ENCODE measurements at places on chromosomes 2 and 18.

DNA sequence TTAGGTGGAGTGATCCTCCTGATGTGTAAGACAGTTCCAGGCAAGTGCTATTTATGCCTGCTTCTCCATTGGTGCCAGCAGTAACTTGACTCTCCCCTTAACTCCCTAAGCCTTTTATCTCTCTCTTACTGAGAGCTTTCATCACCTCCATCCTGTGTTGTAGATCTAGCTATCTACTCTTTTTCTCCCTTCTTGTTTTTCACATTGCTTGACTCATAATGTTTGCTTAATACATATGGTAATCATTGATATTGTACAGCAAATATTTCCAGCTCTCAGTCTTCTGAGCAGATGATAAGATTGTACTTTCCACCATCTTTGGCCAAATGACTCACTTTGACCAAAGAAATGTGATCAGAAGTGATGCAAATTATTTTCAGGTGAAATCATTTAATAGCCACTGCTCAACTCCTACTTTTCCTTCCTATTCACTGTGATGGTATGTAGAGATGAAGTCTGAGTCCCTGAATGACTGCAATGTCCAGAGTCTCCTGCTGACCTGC is 165.0 kb downstream of the PLCL1 start:
- DNase-seq = no peak

DNA sequence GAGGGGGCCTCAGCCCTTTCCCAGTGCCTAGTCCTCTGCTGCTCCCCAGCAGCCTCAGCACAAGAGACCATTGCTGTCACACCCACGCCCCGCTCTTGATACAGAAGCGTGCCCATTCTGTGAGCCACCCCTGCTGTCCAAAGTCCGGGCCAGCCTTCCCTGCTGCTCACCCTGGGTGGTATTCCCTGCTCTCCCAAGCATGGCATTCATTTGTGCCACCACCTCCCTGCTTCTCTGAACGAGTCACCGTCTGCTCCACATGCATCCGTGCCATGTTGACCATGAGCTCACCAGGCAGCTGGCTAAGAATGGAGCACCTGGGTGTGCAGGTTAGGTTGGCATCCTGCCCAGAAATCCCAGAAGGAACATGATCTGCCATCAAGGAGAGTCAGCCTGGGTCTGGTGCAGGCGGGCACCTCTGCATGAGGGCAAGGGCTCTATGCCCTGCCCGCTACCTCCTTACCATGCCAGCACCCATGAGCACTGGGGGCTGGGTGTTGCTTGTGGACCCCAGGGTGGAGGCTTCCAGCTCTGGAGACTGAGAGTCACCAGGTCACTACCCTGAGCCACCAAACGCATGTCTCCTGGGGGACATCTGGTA is 63.0 kb downstream of the TWIST2 start:
- DNase-seq = no peak

GRCh38 chr18:44582456-44582855 is 98.2 kb upstream of the SETBP1 start:
- DNase-seq = no peak

- DNase-seq = peak; percentile 34
These were observed 27.2 kb upstream of the LANCL1 start for GRCh38 chr2:210503725-210504191.

GRCh38 chr2:209351636-209352035 is 72.2 kb upstream of the MAP2 start:
- no peak for DNase-seq

DNA sequence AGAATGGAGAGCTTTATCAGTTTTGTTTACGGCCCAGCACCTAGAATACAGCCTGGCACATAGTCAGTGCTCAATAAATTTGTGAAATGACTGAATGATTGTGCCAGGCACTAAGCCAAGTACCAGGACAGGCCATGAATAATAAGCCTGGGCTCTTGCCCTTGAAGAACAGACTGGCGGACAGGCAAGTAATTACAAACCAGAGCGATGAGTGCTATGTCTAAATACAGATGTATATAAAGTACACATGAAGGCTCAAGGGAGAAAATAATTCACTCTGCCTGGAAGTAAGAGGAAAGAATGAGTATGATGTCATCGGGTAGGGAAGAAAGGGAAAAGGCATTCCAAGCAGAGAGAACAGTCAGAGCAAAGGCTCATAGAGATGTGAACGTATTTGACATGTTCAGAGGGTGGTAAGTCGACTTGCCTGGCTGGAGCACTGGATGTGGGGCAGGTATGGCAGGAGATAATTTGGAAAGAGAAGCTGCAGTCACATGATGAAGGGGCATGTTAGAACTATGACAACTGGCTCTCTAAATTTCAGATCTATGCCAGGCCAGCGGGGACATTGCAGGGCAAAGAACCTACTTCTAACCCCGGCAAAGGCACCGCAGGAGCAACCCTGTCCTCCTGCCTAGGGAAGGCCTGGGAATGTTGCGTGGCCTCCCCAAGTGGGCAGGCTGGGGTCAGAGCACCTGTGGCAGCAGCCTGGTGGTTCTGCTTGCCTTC is 119.1 kb upstream of the STPG4 start:
- DNase-seq = no peak

GRCh38 chr2:19711470-19712372 is 190.1 kb downstream of the TTC32 start:
- peak; percentile 74 for DNase-seq

DNA sequence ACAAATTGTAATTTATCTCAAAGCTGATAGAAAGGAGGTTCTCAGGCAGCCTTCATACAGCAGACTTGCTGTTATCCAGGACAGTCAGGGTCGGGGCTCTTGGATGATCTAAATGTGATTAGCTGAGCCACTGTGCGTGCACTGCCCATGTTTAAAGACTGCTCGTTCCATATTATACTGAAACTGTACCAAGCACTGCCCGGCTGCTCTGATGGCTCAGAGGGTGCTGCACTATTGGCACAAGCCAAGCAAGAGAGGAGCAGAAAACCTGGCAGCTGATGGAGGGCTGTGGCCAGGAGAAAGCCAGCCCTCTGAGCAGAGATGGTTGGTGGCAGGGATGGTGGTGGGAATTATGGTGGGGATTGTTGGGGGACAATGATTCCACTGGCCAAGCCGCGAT is 63.4 kb downstream of the COL6A3 start:
- no peak for DNase-seq

GRCh38 chr18:5543773-5544389 is at the start of gene EPB41L3:
TSS of gene EPB41L3 (minus strand) at chr18:5543997. CDS start at chr18:5489183, 54,814 bp downstream.
- peak; percentile 55 for DNase-seq

GRCh38 chr2:217440000-217440399 is 562.8 kb downstream of the TNS1 start:
- DNase-seq = no peak

DNA sequence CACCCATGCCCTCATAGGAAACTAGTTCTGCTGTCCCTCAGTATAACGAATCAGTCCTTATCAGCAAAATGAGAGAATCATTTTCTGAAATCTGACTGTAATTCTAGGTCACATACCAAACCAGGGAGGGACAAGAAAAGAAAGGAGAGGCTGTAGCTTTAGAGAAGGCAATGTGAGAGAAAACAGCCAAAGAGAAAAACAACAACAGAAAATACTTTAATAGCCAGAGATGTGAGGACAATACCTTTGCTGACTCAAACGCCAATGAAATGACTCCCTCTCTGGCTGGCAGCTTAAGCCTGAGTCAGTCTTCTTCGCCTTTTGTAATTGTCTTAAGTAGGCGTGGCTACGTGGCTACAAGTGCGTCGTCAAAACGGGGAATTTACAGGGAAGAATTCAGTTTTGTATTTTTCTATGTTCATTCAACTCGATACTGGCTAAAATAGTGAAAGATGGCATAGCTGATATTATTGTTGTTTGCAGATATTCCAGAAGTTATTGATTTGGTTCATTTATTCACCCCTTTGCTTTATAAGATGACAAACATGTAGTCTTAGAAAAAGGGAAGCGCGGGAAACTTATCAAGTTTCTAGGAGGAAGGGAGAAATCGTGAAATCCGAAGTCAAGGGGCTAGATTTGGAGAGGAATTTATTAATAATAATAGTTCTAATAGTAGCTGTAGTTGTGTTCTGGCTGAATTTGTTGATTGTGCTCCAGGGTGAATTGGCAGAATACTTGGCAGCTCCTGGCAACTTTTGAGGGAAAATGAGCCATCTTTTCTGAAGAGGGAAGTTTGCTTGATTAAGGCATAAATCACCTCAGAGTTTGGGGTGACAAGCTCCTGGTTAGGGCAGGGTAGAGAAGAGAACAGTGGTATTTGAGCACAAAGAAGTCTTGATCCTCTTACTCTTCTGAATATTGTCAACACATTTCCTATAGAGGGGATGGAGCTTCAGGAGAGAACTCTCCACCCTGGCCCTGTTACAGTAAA is at the start of gene IL1A:
Gene IL1A (minus strand): TSS at position 295 of the 991 bp plus-strand sequence. CDS start 723 bp downstream, outside the sequence.
- peak; percentile 86 for DNase-seq

DNA sequence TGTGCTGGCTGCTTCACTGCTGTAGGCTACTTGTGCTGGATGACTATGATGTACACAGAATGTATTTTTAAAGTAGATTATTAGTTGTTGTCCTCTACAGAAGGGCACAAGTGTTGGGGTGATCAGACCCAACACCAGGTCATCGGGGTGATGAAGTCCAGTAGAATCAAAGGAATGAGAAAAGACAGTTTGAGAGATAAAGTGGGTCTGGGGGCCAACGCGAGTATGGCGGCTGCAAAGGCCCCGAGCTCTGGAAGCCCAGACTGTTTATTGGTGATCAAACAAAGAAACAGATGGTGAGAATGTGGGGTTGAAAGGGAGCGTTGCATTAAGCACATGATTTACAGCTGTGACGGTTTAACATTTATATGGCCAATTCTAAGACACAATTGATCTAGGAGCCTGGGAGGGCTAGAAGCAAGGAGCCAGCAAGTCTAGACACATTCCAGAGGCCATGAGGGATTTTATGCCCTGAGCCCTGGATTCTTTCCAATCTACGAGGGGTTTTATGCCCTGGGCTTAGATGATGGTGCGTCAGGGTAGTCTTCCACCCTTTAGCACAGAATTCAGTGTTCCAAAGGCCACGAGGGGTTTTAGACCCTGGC is 153.5 kb downstream of the AGPS start:
- no peak for DNase-seq

GRCh38 chr2:234686088-234686890 is 189.4 kb upstream of the ARL4C start:
- DNase-seq = peak; percentile 85

GRCh38 chr18:3262234-3263131 is 550 bp downstream of the MYL12B start:
- DNase-seq = no peak

DNA sequence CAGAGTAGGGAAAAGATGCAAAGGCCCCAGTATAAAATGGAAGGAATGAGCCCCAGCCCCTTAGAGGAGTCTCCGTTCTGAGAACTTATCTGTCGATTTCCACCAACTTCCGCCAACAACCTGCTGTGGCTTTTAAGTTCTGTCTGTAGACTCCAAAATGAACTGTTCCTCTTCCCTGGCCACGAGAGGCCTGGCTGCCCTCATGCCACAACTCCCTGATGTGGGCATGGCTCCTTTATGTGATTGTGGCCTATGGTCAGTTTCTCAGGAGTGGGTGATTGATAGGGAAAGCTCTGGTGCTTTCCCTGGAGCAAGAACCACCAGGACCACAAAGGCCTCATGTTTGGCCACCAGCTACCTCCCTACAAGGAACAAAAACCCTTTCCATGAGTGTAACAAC is 18.8 kb upstream of the CD207 start:
- DNase-seq = no peak

DNA sequence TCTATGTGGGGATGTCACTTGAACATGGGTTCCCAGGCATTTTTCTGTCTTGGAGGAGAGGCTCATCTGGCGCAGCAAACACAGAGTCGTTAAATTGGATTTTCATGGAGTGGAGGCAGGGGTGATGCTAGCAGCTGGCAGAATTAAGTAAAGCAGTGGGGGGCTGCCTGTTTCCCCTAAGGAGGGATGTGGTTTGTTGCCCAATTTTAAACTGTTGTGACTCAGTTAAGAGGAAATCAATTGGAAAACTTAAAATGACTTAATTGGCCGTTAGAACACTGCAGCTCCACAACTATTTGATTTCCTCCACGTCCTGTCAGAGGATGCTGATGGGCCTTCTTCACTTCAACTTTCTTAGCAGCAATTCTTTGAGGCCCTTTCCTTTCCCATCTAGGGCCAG is 354.1 kb upstream of the ATP5MC3 start:
- DNase-seq = no peak

DNA sequence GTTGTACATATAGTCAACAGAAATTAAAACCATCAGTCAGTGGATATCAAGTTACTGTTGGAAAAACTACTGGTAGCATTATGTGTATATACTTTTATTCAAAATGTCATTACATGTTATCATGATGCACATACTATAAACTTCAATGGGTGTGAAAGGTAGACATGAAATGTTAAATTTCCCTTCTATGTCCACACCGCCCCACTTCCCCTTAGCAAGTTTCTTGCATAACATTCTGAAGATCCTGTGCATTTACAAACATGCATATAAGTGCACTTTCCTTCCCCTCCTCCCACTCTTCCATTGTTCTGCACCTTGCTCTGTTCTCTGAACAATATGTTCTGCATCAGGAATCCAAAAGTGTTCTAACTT is 16.6 kb upstream of the HK2 start:
- no peak for DNase-seq

- DNase-seq = no peak
These were observed 37.1 kb downstream of the RAMP1 start for GRCh38 chr2:237896507-237896892.

DNA sequence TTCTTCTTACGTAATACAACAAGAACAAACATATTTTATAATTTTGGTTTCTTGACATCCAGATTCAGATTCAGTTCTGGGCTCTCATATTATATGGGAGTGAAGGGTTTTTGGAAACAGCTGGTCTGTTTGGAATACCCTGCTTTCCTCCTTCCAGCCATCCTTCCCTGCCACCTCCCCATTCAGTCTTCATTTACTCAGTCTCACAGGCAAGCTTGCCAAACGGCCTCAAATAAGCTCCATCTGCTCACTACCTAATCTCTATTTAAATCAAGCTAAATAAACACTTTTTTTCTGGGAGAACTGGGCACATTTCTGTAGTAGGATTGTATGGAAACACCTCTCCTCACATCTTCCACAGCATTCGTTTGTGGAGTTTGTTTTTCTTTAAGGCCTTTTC is 147.5 kb downstream of the RND3 start:
- no peak for DNase-seq

- DNase-seq = no peak
These were observed 12.4 kb upstream of the IL1R1 start for GRCh38 chr2:102129951-102130646.

DNA sequence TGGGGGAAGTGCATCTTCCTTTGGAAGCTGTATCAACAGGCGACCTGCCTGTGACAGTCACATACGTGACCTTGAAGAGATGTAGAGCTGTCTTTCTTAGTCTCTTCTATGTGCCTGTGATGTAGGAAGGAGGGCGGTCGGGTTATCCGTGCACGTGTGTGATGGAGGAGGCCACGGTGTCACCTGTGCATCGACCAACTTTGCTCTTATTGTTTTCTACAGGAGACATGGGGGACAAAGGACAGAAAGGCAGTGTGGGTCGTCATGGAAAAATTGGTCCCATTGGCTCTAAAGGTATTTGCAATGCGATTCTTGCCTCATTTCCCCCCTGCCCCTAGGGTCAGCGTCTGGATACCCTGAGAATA is 20.7 kb upstream of the ALLC start:
- no peak for DNase-seq

GRCh38 chr2:241729868-241730267 is 4.6 kb upstream of the D2HGDH start:
- DNase-seq = no peak

Data from neural progenitor cell (in vitro differentiated cells).